ENCODE measurements at places on chromosomes 6 and 20. TPM values are rescaled to one million over a fixed set of nuclear protein-coding genes. Genes with fewer than 3 reads are reported as not detected.
A peak's percentile ranks its signal among the peaks of the same experiment; 100 is the strongest.

- no peak for DNase-seq
Observed at GRCh38 chr20:35248641-35249475, 22.4 kb downstream of the MMP24 start.

DNA sequence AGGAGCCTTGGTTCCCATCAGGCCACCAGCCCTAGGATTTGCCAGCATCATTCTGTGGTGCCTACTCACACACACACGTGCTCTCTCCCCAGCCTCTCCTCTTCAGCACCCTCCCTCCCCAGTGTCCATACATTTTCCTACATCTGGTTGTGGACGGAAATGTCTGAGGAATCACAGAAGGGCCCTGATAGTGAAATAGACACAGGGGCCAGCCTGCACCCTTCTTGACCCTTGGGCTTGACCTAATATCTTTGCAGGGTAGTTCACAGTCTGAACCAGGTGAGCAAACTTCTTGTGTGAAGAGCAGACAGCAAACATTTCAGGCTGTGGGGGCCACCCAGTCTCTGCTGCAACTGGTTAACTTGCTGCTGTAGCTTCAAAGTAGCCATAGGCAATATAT is 108.5 kb upstream of the NXT1 start:
- no peak for DNase-seq

- DNase-seq: no peak
Observed at GRCh38 chr6:91341473-91341872, 754.6 kb upstream of the MAP3K7 start.

DNA sequence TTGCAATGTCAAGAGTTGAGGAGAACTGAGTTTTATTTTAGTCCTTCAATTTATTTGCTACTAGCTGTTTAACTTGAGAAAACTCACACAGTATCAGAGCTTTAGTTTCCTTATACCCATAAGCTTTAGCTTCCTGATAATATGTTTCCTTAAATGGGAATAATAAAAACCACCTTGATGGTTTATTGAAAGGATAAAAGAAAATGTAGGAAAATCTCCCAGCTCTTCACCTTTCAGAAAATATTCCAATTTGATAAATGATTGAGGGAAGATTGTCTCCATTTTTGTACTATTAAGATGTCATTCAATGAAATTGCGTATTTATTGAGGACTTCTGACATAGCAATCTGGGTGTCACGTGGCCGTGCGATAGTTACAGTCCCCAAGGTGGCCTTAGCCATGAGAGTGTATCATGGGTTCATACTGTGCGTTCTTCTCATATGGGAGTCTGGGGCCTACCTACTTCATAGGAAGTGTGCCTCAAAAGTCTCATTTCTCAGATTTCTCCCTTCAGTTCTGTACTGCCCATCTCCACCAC is 296.3 kb upstream of the BMP2 start:
- DNase-seq: no peak

- no peak for DNase-seq
Observed at GRCh38 chr6:111591901-111592461, 13.7 kb downstream of the TRAF3IP2 start.

GRCh38 chr6:33904747-33905065 is 100.9 kb upstream of the MLN start:
- DNase-seq: no peak

DNA sequence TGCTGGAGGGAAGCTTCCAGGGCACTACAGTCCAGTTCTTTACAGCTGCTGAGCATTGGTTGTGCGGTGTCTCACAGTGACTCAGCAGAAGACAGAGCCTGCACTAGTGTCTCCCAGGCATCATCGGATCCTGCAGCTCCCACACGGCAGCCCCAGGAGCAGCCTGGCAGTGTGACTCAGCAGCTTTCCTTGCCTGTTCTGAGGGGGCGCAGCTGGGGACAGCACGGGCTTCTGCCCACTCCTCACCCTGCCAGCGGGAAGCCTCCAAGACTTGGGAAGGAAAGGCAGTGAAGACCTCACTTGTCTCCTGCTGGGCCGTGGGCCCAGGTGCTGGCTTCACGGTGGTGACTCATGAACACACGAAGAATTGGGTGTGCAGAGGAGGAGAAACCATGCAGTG is 165.4 kb downstream of the SYNDIG1 start:
- no peak for DNase-seq

DNA sequence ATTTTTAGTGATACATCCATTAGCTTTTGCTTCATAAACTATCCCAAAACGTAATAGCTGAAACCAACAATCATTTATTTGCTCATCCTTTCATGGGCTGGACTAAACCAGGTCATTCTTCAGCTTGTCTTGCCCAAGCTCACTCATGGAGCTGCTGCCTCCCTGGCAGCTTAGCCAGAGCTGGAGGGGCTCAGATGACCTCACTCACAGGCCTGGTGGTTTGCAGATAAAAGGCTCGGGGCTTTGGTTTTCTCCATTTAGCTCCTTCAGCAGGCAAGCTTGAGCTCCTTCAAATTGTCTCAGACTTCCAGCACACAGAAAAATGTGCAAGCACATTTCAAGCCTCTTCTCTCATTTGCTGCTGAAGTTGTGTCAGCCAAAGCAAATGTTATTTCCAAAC is 139.1 kb downstream of the BTBD3 start:
- DNase-seq: no peak

DNA sequence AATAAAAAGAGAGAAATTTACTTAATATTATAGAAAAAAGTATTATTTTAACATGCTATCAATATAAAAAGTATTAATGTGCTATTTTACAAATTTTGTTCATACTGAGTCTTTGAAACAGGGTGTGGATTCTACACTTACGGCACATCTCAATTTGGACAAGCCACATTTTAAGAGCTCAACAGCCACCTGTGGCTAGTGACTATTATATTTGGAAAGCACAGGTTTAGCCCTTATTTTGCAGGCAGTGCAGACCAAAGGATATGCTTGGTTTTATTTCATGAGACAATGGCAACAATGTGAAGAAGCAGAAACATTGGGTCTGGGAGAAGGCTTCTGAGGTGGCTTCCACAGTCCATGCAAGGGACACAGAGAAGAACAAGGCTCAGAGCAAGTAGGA is 74.6 kb downstream of the BACH2 start:
- no peak for DNase-seq

GRCh38 chr6:111282515-111282914 is 195.2 kb downstream of the SLC16A10 start:
- no peak for DNase-seq

DNA sequence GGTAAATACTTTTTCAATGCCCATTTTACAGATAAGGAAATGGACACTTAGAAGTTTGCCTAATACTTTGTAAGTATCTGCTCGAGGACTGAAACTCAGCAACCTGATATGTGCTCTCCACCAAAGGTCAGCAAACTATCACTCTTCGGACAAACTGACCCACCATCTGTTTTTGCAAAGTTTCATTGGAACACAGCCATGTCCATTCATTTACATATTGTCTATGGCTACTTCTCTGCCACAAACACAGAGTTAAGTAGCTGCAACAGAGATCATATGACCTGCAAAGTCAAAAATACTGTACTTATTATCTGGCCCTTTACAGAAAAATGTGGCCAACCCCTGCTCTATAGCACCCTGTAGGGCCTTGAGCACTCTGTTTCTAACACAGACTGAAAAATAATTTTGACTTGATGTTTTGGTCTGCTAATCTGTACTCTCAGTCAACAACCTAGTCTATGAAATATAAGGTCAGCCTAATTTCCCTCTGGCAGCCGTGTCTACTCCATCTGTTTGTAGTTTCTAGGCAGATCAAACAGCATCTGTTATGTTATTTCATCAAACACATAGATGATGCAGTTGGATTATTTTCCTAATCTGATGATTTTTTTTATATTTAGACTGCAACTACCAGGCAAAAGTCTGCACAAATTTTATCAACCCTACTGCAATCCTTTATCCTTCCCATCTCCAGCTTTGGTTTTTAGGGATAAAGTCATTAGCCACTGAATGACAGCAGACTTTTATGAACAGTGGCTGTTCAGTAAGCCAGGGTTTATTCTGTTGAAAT is 41.4 kb upstream of the BEND6 start:
- DNase-seq: no peak

DNA sequence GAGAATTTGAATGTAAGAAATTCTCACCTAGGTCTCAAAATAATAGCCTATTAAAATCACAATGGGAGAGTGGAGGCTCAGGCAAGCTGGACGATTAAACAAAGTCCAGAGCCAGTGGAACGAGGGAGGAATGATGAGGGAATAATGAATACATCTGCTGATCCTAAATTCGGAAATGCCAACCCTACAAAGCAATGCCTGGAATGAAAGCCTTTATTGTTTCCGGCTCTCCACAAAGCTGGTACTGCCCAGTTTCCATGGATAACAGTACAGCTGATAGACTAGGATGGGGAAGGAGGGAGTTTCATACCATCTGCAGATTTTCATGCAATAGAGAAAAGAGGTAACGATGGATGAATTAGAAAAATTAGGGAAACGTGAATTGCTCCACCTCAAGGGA is 356.1 kb downstream of the CBLN4 start:
- DNase-seq: no peak

DNA sequence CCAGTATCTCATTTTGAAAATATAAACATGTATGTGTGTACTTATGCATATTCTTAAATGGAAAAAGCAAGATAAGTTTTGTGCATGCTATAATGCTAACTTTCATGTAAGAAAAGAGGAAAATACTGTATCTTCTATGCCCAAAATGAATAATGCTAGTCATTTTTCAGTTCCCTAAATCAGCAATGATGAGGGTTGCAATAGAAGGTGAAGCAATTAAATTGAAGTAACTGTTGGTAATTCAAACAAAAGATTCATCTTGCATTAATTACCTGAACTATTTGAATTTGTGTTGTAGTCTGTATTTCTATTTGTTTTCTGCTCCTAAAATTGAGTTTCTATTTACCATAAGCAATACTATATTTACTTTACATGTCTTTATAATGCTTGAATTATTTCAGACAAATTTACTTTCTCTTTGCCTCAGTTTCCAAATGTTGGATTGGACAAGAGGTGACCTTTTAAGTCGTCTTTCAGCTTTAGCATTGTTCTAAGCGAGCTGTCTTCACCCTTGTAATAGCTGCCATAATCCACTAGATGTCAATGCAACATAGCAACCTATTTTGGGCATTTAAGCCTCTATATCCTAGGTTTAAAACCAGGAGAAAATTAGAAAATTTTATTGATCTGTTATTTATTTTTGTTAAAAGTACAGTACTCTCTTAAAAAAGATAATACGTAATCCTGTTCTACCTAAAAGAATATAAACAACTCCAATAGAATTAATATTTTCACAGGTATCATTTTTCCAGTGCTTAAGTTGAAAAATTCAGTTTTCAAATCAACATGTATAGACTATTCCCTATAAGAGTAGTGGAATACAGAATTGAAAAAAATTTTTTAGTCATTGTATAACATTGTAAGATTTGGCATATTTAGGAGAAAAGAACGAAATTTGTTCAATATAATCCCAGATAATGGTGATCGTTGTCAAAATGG is 52.3 kb upstream of the IFNGR1 start:
- no peak for DNase-seq

- DNase-seq: no peak
Observed at GRCh38 chr20:18686696-18687095, 98.8 kb downstream of the DTD1 start.

- DNase-seq: peak; percentile 39
Observed at GRCh38 chr6:111912904-111913303, 39.7 kb upstream of the FYN start.

- DNase-seq: no peak
Observed at GRCh38 chr6:23511817-23512216, 614.2 kb upstream of the NRSN1 start.

- no peak for DNase-seq
Observed at GRCh38 chr6:116411284-116411623, 40.5 kb downstream of the DSE start.

DNA sequence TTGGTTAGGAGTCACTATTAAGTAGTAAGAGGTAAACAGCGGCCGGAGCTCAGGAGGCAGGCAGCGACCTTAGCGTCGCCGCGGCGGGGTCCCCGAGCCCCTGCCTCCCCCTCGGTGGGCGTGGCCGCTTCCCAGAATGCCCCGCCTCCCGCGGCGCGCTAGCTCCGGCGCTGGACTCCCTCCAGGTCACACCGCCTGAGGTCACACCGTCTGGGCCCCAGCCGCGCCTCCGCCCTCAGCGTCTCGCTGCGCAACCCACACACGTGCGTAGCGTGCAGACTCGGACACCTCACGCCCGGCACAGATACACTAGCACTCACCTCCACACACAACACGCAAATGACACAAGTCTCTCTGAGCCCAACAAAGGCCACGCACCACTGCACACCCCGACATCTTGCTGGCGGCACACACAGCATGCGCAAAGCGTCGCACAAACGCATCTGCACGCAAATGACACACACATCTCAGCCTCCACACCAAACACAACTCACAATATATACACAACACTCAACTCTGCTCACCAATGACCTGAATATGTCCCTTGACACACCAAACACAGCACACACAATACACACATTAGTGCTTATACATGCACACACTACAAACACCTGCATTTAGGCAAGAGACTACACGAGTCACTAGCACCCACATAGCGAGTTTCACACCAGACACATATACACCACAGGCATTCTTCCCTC is 17.6 kb upstream of the CDKN1A start:
- DNase-seq: no peak

DNA sequence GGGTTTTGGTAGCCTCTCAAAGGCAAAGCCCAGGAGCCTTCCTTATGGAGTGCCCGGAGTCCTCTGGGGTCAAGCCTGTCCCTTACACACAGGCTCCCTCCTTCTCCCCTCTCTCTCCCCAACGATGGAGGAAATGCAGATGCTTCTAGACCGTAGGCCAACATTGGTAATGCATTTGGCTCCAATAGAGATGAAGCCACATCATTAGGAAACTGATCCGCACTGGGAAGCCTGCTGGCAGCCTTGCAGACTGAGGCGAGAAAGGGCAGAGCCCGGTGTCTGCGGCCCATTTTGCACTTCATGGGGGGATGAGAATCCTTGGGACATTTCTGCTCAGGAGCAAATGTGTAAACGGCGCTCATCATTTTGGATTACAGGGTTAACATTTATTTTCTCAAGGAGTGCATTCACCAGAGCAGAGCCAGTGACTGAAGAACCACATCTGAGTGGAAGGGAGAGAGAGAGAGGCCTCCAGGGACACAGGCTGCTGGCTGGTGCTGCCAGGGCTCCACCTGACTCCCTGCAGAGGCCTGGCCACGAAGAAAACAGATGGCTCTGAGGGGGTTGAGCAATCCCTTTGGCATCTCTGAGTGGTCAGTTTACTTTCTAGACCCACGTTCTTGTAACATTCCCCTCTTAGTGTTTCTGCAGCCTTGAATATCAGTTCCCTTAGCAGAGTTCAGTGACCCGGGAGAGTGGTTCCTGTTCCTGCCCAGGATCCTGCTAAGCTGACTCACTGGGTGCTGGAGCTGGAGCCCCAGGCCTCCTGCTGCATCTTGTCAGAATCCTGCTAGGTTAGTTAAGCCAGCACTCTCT is 4.4 kb upstream of the CST3 start:
- no peak for DNase-seq

DNA sequence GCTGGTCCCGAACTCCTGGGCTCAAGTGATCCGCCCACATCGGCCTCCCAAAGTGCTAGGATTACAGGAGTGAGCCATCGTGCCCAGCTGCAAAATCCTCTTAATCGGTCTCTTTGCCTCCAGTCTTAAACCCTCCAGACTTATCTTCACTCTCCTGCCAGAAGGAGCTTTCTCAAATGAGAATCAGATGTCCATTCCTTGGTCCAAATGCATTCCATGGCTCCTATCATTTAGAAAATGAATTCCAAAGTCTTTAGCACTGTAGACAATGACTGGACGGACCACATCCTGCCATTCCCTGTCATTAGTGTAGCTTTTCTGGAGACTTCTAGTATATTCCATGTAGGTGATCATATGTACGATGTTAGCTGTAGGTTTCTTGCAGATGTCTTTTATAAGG is 141.9 kb downstream of the ID4 start:
- no peak for DNase-seq

CTAGE9 gene
- total RNA-seq: not detected

KHDC1L gene
- total RNA-seq: not detected

ATP6V1G2 gene
- 1.4 TPM for total RNA-seq

SEL1L2 gene
- total RNA-seq: not detected

FOXC1 gene
- not detected for total RNA-seq
